Tongue (tissue), 3 donors: ENCODE measurements at places on chromosomes 13 and 19.

GRCh38 chr13:88104576-88104975 lies 433.4 kb downstream of the SLITRK5 start:
- DNase-seq: no peak

GRCh38 chr19:46624958-46625661 lies at the start of gene PTGIR:
TSS of gene PTGIR (minus strand) at chr19:46625089. CDS start at chr19:46624225, 864 bp downstream.
- DNase-seq: peak; percentile 57

DNA sequence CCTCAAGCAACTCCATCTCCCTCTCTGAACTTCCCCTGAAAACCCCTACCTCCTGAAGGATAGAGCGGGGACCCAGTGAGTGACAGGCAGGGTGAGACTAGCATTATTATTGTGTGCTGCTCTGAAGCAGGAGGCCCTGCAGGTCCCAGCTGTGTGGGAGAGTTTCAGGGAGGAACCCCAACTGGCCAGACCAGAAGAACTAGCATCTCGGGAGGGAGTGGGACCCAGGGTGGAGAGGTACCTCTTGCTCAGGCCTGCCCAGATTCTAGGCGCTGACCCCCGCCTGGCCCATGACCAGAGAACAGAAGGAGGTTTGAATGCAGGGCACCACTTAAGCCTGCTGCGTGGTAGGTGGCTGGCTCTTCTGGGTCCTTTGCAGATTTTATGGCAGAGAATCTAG lies 5.7 kb upstream of the LYPD3 start:
- peak; percentile 27 for DNase-seq

- no peak for DNase-seq
These were observed 802.3 kb upstream of the ARGLU1 start for GRCh38 chr13:107370015-107370785.

- DNase-seq: no peak
These were observed 15.8 kb downstream of the SLC25A42 start for GRCh38 chr19:19079571-19079970.

DNA sequence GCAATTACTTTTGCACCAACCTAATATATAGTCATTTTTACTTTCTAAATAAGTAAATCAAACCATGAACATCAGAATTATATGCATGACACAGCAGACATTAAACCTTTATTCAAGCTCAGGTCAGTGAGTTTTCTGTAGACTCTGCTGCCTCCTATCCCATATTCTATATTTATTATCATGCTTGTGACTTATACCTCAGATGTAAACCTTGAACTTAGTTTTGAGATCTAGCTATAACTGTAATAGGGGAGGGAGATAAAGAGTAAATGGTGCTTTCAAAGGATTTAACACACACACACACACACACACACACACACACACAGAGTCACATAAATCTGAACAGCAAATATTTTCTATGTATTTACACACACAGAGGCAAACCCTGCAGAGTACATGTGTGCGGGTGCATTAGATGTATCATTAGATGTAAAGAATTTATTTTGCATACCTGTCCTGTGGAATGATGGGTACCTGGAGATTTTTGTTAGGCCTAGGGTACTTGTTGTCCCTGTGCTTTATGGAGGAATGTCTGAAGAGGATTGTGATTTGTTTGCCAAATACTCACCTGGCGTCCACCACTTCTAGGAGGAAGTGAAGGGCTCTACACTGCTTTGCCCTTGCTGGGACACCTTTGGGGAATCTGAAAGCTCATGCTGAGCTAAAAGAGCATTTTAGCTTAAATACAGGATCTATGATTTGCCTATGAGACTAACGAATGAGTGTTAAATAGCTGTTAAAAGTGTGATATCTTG lies 521.9 kb downstream of the KLF5 start:
- no peak for DNase-seq
